ENCODE measurements at places on chromosomes 6 and 20. TPM values are rescaled to one million over a fixed set of nuclear protein-coding genes. Genes with fewer than 3 reads are reported as not detected.

DNA sequence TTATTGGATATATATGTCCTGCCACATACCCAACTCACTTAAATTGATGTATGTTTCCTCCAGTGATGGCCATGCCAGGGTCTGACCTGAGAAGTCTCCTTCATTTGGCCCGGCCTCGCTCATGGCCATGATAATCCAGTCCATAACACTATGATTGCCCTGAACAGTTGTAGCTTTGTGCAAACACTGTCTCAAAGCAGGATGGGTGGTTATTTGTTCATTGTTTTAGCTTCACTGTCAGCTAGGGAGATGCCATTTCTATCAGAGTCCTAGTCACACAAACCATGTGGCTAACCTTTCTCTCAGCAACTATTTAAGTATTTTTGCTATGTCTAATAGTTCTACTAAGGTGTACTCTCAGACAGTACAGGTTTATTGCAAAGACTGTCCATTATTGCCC, 47.6 kb upstream of the ZNF337 start:
- H3K4me3 ChIP-seq = no peak overlapping the region
- DNase-seq = no peak
- H3K27me3 ChIP-seq = no peaks in the 10 kb centered on the region
- H3K36me3 ChIP-seq = no peaks in the 10 kb centered on the region
- no peak overlapping the region for H3K27ac ChIP-seq
- no peaks in the 10 kb centered on the region for H3K4me1 ChIP-seq

- H3K4me3 ChIP-seq = no peak overlapping the region
- H3K36me3 ChIP-seq = no peaks in the 10 kb centered on the region
- no peak for DNase-seq
- H3K4me1 ChIP-seq = no peaks in the 10 kb centered on the region
Measured at GRCh38 chr6:82111114-82111513, 136.4 kb downstream of the IBTK start.

DNA sequence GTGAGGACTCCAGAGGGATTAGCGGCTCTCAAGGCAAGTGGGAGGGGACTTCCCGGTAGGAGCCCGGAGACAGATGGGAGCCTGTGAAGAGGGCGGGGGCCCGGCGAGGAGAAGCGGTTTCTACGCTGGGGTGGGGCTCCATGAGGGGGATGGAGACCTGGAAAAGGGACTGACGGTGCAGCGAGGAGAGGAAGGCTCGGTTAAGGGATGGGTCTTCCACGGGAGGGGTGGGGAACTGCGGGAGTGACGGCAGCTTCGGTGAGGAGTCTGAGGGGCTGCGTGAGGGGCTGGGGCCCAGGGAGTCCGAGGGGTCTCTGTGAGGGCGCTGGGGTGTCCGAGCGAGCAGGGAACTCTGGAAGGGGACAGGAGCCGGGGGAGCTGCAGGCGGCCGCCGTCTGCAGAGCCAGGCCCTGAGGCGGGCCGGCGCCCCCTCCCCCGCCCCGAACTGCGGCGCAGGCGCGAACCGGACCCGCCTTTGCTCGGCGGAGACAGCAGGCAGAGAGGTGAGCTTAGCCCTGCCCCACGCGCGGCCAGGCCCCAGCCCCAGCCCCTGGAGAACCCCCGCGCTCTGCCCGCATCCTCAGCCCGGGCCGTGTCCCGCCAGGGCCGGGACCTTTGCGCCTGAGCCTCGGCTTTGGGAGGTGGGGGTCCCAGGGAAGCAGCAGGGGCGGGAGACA, at the start of gene NRSN2:
Gene NRSN2, plus strand, starts transcription at position 472 of the 677 bp plus-strand sequence. CDS start 2,533 bp downstream, outside the sequence.
- peak within 1 kb of the TSS; percentile 87 for H3K27ac ChIP-seq
- H3K36me3 ChIP-seq = no peaks in the 10 kb centered on the region
- DNase-seq = peak; percentile 64
- peaks cover 13% of the 10 kb centered on the region for H3K4me1 ChIP-seq
- peak within 1 kb of the TSS; percentile 86 for H3K4me3 ChIP-seq
- H3K27me3 ChIP-seq = no peaks in the 10 kb centered on the region

GRCh38 chr20:63411898-63412631, 50.9 kb upstream of the CHRNA4 start:
- H3K27me3 ChIP-seq = peaks cover 44% of the 10 kb centered on the region
- H3K4me3 ChIP-seq = no peak overlapping the region
- H3K36me3 ChIP-seq = no peaks in the 10 kb centered on the region

DNA sequence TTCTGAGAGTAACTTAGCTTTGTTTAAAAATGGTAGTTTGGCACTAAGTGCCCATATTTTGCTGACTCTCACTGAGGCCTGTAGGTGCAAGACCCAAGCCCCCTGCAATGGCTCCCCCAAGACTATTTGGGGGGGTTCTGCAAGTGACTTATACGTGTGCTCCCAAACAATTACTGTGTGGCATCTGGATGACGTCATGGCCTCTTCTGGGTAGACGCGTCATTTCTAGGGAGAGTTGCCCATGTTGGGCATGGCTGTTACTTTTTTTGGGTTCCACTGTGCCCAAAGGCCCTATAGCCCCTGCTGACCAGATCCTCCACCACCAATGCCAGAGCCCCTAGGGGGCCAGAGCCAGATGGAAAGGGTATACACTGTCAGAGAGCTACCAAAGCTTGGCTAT, 110.3 kb upstream of the MYLIP start:
- H3K36me3 ChIP-seq = no peaks in the 10 kb centered on the region
- no peak overlapping the region for H3K27ac ChIP-seq
- no peaks in the 10 kb centered on the region for H3K4me1 ChIP-seq
- no peaks in the 10 kb centered on the region for H3K27me3 ChIP-seq
- DNase-seq = no peak
- no peak overlapping the region for H3K4me3 ChIP-seq

DNA sequence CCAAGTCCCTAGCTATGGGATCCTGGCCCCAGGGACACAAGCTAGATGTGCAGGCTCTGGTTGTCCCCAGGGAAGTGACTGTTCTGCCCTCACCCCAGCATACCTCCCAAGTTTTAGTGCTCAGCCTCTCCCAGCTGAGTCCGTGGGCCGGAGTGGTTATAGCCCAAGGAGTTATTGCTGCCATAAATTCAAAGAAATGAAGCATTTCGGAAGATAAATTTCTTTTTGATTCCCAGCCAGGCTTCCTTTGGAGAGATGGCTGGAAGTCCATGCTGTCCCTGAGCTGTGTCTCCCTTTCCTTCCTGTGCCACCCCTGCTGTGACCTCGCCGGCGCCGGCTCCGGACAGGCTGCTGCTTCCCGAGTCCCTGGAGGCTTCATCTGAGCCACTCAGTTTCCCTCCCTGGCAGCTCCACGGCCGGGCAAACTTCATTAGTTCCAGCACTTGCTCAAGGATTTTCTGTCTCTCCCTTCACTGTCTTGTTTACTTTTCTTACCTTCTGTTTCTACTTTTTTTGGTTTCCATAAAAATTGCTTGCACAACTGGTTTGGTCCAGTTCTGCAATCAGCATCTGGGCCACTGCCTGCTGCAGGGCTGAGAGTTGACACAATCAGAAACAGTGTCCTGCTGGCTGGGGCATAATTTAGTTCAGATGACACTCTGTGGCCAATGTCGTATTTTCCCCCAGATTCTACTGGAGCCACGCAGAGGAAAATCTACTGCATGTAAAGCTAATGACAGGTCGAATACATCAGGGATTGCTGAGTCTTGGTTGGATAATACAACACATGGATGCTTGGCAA, 225.5 kb downstream of the SYNDIG1 start:
- H3K4me3 ChIP-seq = no peak overlapping the region
- H3K4me1 ChIP-seq = no peaks in the 10 kb centered on the region
- peaks cover 12% of the 10 kb centered on the region for H3K27me3 ChIP-seq
- no peaks in the 10 kb centered on the region for H3K36me3 ChIP-seq

- H3K27me3 ChIP-seq = no peaks in the 10 kb centered on the region
- DNase-seq = no peak
- H3K4me1 ChIP-seq = peaks cover 44% of the 10 kb centered on the region
- no peak overlapping the region for H3K4me3 ChIP-seq
- no peak overlapping the region for H3K27ac ChIP-seq
Measured at GRCh38 chr6:142824426-142824825, 120.5 kb downstream of the HIVEP2 start.

DNA sequence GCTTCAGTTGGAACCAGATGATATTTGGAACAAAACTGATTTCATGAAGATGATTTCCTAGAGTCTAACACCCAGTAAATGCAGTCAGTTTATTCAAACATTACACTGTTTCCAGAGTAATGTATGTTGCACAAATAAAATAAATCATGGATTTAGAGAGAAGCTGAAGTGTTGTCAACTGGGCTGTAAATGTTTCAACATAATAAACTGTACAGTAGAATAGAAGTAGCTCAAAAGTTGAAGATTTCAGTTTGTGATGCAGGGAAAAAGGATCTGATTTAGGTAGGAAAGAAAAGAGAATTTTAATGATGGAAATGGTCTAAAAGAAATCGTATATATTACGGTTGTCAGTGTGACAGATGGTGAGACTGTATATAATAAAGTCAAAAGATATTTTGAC, 985.2 kb downstream of the EYS start:
- H3K4me1 ChIP-seq = no peaks in the 10 kb centered on the region
- H3K36me3 ChIP-seq = no peaks in the 10 kb centered on the region
- no peak overlapping the region for H3K27ac ChIP-seq
- no peak overlapping the region for H3K4me3 ChIP-seq
- H3K27me3 ChIP-seq = no peaks in the 10 kb centered on the region

DNA sequence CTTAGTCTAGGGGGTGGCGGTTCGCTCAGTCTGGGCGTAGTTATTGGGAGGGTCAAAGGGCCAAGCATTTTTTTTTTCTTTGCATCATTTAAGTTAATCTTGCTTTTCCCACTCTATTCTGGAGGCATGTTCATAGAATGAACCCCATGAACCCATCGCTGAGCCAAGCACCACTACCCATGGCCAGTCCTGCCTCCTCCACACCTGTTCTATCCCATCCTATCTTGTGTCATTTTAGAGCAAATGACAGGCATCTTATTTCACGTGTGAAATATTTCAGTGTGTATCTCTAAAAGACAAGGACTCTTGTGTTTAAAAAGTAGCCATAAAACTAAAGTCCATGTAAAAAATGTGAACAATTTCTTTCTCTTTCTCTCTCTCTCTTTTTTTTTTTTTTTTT, 13.9 kb downstream of the SRC start:
- H3K4me3 ChIP-seq = no peak overlapping the region
- H3K36me3 ChIP-seq = no peaks in the 10 kb centered on the region
- DNase-seq = no peak
- no peaks in the 10 kb centered on the region for H3K27me3 ChIP-seq
- peaks cover 38% of the 10 kb centered on the region for H3K4me1 ChIP-seq
- no peak overlapping the region for H3K27ac ChIP-seq

DNA sequence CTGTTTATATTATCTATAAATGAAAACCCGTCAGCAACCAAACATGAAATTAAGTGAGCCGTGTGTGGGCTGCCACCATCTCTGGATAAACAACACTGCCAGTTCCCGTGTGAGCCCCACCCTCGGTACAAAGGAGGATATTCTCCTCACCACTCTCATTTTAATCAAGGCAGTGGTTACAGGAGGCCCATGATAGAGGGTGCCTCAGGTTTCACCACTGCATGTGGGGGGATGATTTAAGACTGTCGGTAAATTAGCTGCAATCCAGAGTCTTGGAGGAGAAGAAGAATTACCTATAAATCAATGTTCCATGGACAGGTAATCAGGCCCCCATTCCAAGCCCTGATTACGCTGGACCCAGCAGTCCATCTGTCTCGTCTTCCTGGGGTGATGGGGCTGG, 361.6 kb upstream of the SULF2 start:
- no peaks in the 10 kb centered on the region for H3K36me3 ChIP-seq
- H3K27ac ChIP-seq = no peak overlapping the region
- no peaks in the 10 kb centered on the region for H3K4me1 ChIP-seq

DNA sequence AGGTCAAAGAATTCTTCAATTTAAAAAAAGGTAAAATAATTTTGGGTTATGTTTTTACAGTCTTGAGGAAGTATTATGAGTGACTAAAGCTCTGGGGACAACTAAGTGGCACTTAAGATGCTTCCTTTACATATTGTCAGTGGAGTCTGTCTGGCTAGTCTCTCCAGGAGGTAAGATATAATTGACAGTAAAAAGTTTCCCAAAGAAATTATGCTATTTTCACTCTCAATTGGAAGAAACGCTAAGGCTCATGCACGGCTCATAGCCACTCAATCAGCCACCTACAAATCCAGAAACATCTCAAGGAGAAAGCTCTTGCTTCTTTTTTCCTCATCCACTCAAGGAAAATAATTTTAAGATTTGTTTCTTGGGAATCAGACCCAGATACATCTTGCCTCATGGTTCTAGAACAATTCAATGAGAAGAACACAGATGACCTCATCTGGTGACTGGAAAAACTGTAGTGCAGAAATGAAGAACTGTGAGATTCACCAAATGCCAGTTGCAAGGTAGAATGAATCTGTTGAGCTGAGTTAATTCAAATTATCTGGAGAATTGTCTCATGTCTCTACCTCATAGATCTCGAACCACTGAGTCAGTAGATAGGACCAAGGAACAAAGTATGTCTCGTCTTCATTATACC, 252.9 kb downstream of the TPBG start:
- H3K36me3 ChIP-seq = no peaks in the 10 kb centered on the region
- no peaks in the 10 kb centered on the region for H3K27me3 ChIP-seq
- DNase-seq = no peak
- H3K4me1 ChIP-seq = no peaks in the 10 kb centered on the region
- no peak overlapping the region for H3K27ac ChIP-seq
- H3K4me3 ChIP-seq = no peak overlapping the region

DNA sequence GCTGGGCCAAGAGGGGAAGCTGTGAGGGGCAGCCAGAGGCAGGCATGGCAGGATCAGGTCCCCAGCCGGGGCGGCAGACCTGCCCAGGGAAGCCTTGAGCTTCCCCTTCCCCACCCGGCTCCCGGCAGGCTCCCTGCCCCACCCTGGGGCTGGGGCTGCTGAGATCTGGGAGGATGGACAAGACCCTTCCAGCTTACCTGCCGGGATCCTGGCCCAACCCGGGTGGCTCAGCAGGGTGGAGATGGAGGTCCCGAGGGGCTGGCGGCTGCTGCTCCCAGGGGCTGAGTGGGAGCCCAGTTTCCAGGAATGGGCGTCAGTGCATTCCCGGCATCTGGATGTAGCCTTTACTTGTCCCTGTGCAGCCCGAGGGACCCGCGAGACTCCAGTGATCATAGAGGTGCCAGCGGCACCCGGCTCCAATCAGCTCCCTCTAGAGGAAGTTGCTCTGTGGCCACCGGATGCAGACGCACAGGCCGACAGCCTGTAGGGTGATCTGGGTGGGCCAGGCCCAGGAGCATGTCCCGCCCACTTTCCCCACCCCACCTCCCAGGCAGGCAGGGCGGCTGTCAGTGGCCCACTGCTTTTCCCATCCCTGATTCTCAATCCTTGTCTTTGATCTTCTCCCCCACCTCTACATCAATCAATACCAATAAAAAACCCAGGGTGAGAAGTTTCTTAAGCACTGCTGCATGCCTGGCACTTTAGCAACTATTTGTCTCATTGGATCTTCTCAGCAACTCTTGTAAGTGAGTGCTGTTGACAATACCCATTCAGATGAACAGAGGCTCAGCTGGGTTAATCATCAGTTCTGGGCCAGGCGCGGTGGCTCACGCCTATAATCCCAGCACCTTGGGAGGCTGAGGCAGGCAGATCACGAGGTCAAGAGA, at the start of gene BAK1:
Gene BAK1, minus strand, starts transcription at position 449 of the 887 bp plus-strand sequence. CDS start 2,672 bp downstream, outside the sequence.
- no peaks in the 10 kb centered on the region for H3K27me3 ChIP-seq
- peak within 1 kb of the TSS; percentile 89 for H3K27ac ChIP-seq
- H3K4me3 ChIP-seq = peak within 1 kb of the TSS; percentile 94
- H3K36me3 ChIP-seq = peaks cover 27% of the 10 kb centered on the region
- H3K4me1 ChIP-seq = peaks cover 37% of the 10 kb centered on the region
- peak; percentile 95 for DNase-seq

- no peak for DNase-seq
- H3K27me3 ChIP-seq = no peaks in the 10 kb centered on the region
- H3K27ac ChIP-seq = no peak overlapping the region
- no peaks in the 10 kb centered on the region for H3K36me3 ChIP-seq
- H3K4me3 ChIP-seq = no peak overlapping the region
Measured at GRCh38 chr20:41854765-41855164, 236.6 kb upstream of the CHD6 start.

The SLC17A1 gene
- total RNA-seq = not detected

The GABRR2 gene
- 1.2 TPM for total RNA-seq

The GPR6 gene
- total RNA-seq = not detected

The FAXC gene
- total RNA-seq = 4.3 TPM

The PKIB gene
- total RNA-seq = 3.2 TPM

The HCRTR2 gene
- total RNA-seq = not detected

The CPXM1 gene
- total RNA-seq = 10.2 TPM

Measured in lower lobe of right lung (tissue), 2 donors.